Activated CD8-positive, alpha-beta memory T cell treated with anti-CD3 and anti-CD28 coated beads for 4 hours (primary cell): ENCODE measurements at places on chromosomes 6 and 20.

GRCh38 chr6:25359191-25359861 is 80.2 kb downstream of the CARMIL1 start:
- DNase-seq: no peak

GRCh38 chr6:152815230-152815872 is 64.8 kb downstream of the VIP start:
- no peak for DNase-seq

DNA sequence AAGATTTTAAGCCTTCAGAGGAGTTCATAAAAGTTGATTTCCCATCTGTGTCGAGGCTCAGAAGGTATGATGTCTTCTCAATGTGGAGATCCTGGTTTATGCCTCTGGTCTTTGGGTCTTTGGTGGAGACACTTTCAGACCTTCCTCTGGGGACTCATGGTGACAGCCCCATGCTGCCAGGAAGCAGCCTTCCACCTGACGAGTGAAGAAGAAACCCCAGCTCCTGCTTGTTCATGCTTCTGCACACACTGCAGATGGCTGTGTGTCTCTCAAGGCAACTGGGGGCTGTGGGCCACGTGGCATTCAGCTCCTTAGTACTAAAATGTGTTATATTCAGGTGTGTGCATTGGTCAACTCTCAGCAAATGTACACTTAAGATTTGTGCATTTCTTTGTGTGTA is 4.9 kb upstream of the SCP2D1 start:
- no peak for DNase-seq

GRCh38 chr6:7939184-7939863 is 28.7 kb upstream of the TXNDC5 start:
- no peak for DNase-seq

- no peak for DNase-seq
Measured at GRCh38 chr6:7924867-7925266, 14.3 kb upstream of the TXNDC5 start.

DNA sequence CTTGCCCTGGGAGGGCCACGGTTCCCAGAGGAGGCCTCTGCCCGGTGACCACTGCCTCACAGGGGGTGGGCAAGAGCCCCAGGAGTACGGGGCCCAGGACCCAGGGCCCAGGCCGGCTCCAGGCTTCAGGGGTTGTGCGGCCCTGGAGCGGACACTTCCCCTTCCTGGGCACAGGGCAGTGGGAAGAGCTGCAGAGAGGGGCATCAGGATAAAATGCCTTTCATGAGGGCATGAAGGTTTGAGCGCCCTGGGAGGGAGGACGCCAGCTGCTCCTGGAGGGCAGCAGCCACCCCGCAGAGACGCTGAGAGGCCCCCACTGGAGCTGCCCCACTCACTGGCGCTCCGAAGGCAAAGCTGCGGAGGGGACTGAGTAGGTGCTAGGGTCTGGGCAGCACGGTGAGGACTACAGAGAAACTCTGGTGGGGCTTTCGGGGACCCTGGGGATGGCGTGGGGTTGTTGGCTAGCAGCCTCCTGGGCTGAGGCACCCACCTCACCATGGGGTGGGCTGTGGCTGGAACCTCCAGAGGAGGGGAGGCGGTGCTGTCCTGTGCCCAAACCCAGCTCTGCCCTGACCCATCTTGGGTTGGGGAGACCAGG is 10.4 kb downstream of the LAMA5 start:
- DNase-seq: no peak
